Skin of body (tissue), 3 donors: ENCODE measurements at places on chromosomes 6 and 20. TPM values are rescaled to one million over a fixed set of nuclear protein-coding genes. Genes with fewer than 3 reads are reported as not detected.

Gene SLC12A5
- total RNA-seq = 0.69 TPM

DNA sequence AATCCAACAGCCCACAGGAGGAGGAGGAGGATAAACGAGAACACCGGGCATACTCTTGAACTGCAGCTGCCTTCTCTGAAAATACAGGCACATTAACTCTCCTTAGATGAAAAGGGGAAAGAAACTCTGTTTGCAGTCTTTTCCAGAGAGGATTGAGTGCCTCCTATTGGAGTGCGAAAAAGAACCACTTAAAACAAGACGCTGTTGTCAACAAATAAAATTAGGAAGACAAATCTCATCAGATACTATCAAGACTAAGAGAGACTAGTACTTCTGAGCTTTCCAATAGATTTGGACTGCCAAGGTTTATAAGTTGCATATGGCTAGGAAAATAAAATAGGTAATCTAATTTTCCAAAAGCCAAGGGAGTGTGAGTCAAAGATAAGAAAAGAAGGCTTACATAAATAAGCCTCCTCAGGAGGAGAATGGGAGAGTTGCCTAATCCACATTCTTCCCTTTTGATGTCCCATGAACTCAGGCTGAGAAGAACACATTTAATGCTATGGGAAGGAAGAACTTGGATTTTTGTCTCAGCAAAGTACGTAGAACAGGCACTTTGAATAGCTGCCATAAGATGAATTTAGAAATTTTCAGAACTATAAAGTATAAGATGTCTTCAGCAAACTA lies 154.7 kb downstream of the ARHGAP18 start:
- DNase-seq = no peak

Gene RPRD1B
- total RNA-seq = 40.2 TPM

GRCh38 chr6:169220068-169220964 lies 33.3 kb downstream of the THBS2 start:
- no peak for DNase-seq

Gene TRAPPC3L
- total RNA-seq = 0.49 TPM

Gene MARCKS
- 167 TPM for total RNA-seq

Gene SEL1L2
- not detected for total RNA-seq

DNA sequence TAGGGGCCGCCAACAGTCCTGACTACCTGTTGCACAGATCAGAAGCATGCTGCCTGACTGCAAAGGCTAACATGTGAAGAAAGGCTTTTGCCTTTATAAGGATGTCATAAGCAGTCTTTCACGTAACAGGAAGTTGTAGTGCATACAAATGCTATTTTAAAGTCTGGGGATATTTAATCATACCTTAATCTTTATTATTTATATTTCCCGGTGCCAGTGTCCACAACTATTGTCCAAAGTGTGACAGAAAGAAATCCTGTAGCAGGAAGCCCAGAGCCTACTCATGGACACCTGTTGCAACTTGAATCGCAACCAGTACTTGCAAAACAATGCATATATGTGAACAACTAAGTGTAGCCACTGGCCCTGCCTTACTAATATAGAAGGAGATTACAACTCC lies 235.8 kb downstream of the ALDH8A1 start:
- DNase-seq = no peak

GRCh38 chr20:39909447-39909846 lies 779.6 kb downstream of the MAFB start:
- no peak for DNase-seq

DNA sequence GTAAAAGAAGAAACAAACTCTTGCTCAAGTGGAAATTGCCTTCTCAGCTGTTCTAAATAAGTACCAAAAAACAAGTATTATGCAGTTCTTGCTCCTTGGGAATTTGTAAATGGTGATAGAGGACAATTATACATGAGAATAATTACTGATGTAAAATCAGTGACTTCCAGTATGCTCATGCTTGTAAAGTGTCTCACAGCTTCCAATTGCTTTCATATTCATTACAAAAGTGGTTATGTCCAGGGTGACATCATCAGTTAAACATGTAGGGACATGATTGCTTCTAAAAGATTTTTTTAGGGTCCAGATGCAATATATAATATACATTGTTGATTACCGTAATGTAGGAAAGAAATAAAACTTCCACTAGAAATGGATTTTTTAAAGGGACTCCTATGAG lies 122.8 kb upstream of the B3GAT2 start:
- DNase-seq = no peak

GRCh38 chr6:84033523-84034451 lies at the start of gene MRAP2:
MRAP2 (plus strand) TSS chr6:84033772; CDS start chr6:84055319, 21,547 bp downstream.
- no peak for DNase-seq

- DNase-seq = no peak
Observed at GRCh38 chr6:165726965-165727381, 63.9 kb upstream of the PDE10A start.

- no peak for DNase-seq
Observed at GRCh38 chr20:23121751-23122320, 35.7 kb upstream of the CD93 start.

DNA sequence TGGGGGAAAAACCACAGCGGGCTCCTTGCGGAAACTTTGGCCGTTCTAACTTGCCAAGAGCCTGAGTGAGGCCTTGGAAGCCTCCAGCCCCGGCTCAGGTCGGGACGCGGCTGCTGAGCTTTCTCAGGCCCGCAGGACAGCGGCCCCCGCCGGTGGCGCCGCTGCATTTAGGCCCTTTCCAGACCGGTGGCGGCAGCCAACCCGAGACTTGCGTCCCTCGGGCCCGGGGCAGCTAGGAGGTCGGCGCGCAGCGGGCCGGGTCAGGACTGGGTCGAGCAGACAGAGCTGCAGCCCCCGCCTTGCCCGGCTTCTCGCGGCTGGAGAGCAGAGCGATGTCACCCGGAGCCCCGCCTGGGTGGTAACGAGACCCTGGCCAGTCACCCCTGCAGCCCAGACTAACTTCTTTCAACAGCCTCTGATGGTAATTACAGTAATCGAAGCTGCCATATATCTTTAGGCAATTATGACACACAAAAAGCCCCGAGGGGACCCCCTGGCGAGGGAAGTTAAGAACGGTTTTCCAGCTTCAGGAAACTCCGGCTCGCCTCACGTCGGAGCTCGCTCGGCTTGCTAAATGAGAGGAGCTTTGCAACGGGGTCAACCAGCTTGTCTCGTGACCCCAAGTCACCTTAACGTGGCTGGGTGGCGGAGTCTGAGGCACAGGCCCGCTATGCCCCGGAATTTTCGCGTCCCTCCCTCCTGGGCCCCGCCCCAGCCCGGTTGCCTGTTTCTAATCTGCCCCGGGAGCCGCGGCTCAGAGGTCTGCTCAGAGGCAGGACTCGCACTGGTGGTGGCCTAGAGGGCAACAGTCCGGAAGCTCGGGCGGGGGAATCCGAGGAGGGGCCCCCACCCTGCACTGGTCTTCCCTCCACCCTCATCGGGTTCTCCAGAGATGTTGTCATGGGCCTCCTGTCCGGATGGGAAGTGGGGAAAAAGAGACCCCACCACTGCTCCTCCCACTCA lies 3.0 kb downstream of the NR2E1 start:
- DNase-seq = no peak

Gene ASF1A
- total RNA-seq = 21.3 TPM

Gene TPMT
- total RNA-seq = 5.9 TPM

GRCh38 chr6:161000632-161001031 lies 9.1 kb downstream of the MAP3K4 start:
- DNase-seq = no peak

- no peak for DNase-seq
Observed at GRCh38 chr6:6788394-6789032, 200.0 kb downstream of the LY86 start.

GRCh38 chr6:132863895-132864294 lies 49.5 kb downstream of the RPS12 start:
- DNase-seq = no peak

DNA sequence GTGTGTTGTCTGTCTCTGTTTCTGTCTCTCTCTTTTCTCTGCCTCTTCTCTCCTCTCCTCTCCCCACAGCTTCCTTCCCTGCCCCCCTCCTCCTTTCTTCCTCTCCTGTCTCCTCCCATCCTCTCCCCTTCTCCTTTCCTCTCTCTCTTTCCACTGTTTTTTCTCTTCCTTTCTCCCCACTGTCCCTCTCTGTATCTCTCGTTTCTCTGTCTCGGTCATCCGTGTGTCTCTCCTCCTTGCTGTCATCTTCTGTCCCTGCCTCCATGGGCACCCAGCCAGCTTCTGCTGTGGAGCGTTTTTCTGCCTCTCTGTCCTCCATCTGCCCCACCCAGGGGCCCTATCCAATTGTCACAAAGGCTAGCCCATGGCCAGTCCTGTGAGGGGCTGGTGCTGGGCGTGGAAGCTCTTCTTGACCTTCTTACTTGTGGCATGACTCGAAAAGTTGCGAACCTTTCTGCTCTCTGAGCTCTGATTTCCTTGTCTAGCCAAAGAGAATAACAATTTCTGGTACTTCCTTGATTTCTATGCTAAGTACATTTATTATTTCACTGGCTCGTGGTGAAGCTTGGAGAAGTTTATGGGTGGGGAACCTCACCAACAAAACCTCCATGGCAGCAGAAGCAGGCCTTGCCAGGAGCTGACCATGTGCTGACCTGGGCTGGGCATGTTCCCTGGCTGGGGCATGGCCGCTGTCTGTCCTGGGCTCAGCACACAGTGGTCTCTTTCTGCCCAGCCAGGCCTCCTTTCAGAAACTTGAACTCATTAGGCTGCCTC lies 69.3 kb downstream of the CEBPB start:
- no peak for DNase-seq

DNA sequence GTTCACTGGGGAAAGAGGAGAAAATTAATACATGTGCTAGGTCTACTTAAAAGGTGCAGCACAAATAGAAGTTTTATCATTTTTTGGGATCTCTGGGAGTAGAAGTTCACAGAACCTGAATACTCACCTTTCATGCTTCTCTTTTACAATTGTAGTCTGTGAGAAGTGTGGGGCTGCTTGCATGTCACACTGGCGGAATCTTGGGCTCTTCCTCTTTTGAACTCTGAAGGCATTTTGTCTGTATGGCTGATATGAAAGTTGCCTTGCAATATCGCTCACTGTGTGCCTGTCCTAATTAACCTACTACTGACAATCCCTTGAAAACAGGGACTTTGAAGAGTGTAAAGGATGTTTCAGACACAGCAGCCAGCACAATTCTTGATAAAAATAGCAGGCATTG lies 65.9 kb upstream of the CLDN20 start:
- no peak for DNase-seq

Gene C20orf202
- 0.69 TPM for total RNA-seq

GRCh38 chr6:18515767-18516166 lies 128.6 kb downstream of the RNF144B start:
- no peak for DNase-seq

- DNase-seq = no peak
Observed at GRCh38 chr20:44413575-44414345, 58.3 kb downstream of the HNF4A start.

- no peak for DNase-seq
Observed at GRCh38 chr6:354631-355280, 36.8 kb upstream of the IRF4 start.

- no peak for DNase-seq
Observed at GRCh38 chr20:35311822-35312221, 19.6 kb upstream of the FAM83C start.

GRCh38 chr6:140670021-140670420 lies 1295.6 kb upstream of the CITED2 start:
- no peak for DNase-seq

- no peak for DNase-seq
Observed at GRCh38 chr6:97630604-97631003, 347.6 kb upstream of the MMS22L start.

Gene ANKRD66
- not detected for total RNA-seq

Gene CTSZ
- total RNA-seq = 58.6 TPM

DNA sequence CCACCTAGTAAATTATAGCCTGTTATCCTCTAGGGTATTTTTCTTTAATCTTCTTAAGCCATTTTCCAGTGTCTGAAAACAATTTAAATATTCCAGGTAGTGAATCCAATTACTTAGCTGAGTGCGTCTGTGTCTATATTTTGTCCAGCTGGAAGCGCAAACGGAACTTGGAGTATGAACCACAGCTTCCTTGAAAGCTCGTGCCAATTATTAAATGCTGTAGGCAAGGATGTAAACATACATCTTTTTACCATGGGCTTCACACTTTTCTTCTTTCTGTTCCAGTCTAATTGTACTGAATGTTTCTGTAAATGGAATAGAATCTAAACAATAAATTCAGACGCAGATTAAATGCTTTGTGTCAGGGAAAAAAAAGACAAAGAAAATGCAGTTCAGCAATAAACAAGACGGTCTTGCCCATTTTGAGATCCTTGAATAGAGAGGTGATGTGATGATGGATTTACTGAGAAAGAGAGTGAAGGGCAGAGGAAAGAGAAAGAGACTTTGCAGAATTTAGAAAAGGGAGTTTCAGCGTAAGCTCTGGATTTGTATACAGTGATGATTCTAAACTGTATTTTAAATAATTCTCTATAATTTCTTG lies 1.9 kb downstream of the PLCB1 start:
- no peak for DNase-seq

- no peak for DNase-seq
Observed at GRCh38 chr6:144027932-144028587, 20.0 kb upstream of the PLAGL1 start.

DNA sequence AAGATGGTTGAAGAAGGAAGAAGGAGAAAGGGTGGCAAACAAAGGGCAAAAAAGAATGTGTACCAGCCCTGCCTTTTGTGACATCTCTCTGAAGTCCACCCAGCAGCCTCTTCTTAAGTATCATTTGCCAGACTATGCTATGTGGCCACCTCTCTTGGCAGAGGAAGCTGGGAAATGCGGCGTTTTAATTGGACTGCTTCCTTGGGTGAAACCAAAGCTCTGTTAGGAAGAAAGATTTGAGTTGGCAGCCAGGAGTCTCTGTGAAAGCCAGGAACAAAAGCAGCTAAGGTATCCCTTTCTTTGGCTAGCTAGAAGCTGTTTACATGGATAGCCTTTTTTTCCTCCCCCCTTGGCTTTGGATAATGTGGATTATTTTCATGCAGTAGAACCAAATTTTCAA lies 67.5 kb upstream of the GTSF1L start:
- no peak for DNase-seq

Gene ARHGAP40
- 3.5 TPM for total RNA-seq

Gene TREM1
- 1.6 TPM for total RNA-seq

Gene PDE7B
- total RNA-seq = 5.1 TPM

DNA sequence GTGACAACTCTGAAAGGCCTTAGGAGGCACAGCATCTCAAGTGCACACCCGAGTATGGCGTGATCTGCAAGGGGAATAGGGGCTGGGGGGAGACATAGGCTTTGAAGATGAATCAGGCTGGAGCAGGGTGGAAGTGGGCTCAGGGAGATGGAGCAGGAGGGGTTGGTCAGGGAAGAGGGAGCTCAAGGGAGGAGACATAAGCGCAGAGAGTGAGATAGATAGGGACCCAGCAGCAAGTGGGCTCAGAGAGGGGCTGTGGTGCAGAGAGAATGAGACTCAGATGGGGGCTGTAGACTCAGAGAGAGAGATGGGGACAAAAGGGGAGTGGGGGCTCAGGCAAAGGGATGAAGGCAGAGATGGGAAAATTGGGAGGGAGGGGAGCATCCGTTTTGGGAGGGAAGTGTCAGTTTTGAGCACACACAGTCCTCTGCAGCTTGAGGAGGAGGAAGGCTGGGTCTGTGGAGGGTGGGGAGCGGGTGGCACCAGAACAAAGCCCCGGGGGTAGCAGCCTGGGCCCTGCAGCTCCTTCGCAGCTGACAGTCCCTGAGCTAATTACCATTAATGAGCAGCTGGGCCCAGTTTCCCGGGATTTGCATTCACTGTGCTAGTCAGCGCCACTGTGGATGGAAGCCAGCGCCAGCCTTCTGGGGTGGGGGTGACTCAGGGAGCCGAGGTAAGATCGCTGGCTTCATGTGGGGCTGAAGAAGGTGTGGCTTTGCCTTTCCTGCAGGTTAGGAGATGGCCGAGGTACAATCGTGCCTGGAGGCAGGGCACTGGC lies 18.7 kb downstream of the SRXN1 start:
- DNase-seq = no peak

Gene DLK2
- total RNA-seq = 2.7 TPM

Gene SOX12
- 3.6 TPM for total RNA-seq

- DNase-seq = no peak
Observed at GRCh38 chr6:5525209-5525608, 263.9 kb downstream of the FARS2 start.
